Progenitor cell of endocrine pancreas (in vitro differentiated cells): ENCODE measurements at places on chromosomes 4 and X.

DNA sequence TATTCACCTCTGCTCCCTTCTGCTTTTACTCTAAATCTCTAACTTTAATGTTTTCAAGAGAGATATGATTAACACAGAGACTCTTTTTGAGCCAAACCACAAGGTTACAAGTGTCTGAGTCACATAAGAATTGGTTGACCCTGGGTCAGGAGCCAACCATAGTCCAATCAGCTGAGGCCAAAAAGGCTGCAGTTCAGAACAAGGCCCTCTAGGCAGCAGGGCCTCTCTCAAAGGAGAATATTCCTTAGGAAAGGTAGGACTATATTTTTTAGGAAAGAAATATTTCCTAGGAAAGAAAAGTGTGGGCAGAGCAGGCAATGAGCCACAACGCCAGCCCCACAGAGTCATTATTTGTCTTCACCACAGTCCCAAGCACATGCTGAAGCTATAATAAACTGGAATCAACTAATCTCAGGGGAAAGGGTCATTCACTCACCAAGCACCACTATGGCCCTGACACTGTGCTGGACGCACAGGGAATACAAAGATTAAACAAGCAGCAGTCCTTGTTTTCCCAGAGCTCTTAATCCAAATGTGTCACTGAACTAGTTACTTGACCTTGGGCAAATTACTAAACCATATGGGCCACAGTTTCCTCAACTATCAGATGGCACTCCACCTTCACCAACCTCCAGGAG lies 2.2 kb downstream of the ATP8A1 start:
- DNase-seq = no peak

GRCh38 chr4:55617587-55618197 lies 18.4 kb downstream of the NMU start:
- DNase-seq = no peak

- DNase-seq = no peak
These were observed 64.7 kb upstream of the UBQLN2 start for GRCh38 chrX:56498756-56499155.

DNA sequence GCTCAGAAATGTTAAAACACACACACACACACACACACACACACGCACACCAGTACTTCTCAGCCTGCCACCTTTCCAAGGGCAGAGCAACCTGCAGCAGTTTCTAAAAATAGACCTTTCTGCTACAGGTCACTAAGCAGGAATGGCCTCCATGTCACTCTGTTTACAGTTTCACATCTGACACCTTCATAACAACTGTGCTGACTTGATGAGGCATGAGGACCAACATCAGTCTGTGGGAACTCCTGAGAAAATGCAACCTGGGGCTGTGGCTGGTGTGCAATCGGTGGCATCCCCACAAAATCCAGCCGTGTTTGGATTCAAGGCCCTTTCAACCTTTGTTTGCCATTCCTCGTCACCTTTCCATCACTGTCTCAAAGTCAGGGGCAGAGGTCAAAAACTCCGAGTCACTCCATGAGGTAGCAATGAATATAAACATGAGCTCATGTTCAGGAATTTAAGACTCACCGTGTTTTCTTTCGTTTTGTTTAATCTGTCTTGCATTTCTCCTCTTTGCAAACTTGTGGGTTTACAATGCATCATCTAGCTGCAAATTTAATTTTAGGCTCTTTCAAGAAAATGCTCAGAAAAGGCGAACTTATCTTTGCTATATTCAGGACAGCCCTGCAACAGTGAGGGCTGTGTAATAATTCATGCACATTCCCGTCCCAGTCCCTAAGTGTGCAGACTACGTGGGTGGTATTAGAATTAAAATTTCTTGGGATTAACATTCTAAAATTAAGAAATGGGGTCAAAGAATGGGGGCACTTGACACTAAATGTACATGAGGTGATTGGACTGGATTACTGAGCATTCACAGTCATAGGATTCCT lies 135.3 kb downstream of the SHROOM3 start:
- DNase-seq = no peak
